Caki2 (cell line): ENCODE measurements at places on chromosomes 13 and 19. TPM values are rescaled to one million over a fixed set of nuclear protein-coding genes. Genes with fewer than 3 reads are reported as not detected.

The STOML3 gene
- not detected in 2 replicates for total RNA-seq

The IPO5 gene
- 48.2 and 72.6 TPM in 2 replicates for total RNA-seq

DNA sequence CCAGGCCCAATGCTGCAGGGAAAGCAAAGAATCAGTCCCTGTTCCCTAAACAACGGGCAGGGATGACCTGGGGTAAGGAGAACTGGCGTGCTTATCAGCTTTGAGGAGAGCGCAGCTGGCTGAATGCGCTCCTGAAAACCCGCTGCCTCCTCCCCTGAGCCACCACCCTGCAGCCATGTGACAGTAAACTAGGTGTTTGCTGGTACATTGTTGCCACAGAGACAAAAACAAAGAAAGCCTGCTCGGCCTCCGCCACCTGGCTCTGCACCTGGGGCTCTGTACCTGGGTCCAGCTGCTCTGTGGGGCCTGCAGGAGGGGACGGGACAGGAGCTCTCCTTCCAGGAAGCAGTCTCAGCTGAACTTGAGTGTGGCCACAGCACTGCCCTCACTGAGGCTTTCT lies 21.8 kb downstream of the MCF2L start:
- no peak for DNase-seq

DNA sequence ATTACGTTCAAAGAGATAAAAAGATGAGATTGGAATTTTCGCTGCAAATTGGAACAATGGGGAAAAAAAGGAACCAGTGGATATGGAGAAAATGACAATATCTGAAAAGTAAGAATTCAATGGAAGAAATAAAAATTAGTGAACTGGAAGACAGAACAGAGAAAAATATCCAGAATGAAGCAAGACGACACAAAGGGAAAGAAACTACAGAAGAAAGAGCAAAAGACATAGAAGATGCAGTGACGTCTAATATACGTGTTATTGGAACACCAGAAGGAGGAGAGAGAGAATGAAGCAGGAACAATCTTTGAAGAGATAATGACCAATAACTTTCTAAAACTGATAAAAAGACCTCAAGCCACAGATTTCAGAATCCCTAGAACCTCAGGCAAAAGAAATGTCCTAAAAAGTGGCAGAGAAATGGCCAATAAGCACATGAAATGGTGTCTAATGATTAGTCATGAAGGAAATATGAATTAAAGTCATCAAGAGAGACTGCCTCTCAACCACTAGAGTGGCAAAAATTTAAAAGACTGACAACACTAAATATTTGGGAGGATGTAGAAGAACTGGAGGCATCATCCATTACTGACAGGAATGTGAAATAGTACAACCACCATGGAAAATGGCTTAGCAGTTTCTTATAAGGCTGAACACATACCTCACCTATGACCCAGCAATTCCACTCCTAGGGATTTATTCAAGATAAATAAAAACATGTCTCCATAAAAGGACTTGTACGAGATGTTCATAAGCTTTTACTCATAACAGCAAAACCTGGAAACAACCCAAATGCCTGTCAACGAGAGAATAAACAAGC lies 56.5 kb downstream of the GADD45B start:
- DNase-seq = peak; percentile 38

The MRPL4 gene
- total RNA-seq = 64.6 and 65.2 TPM in 2 replicates

DNA sequence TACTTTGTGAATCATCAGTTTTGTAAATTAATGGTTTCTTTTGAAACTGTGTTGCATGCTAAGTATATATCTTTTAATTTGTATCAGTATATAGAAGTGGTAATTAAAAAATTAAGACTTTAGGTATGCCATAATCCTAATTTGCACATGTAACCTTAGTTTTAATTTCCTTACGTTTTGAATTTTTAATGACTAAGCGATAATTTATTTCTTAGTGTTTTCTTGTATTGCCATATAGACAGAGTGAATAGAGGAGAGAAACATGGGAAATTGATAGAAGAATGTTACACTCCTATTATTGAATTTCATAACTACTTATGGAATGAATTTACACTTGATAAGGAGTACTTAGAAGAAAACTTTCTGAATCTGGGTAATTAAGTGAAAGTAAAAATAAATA lies 29.5 kb downstream of the LPAR6 start:
- no peak for DNase-seq

The YJEFN3 gene
- total RNA-seq = 0.61 and 2.5 TPM in 2 replicates

The ATG4D gene
- total RNA-seq = 17.8 and 38.4 TPM in 2 replicates

DNA sequence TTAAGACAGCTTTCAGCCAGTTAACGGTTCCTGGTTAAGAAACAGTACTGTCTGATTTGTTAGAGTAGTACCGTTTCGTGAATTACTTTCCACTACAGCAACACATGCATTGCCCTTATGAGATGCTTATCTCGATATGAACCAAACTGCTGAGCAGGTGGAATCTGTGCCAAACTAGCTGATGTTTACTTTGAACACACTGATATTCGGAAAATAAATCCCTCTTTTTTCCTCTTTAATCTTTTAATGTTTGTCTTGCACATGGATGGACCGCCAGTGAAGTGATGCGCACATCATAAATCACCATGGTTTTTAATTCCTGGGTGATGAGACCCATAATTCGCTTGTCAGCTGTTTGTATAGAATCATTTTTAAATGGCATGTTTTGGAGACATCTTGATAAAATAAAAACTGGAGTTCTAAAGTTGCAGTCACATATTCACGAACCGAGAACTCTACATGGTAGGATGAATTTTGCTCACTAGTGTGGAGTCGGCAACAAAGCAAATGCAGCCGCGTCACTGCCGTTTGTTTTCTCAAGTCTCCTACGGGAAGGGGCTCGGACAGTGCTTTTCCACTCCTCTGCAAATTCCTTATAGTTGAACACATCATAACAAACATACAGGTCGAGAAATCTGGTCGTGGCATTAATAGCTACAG lies 1.1 kb downstream of the GJA3 start:
- DNase-seq = peak; percentile 38

GRCh38 chr13:80251403-80251802 lies 89.5 kb downstream of the SPRY2 start:
- peak; percentile 18 for DNase-seq

GRCh38 chr13:35472323-35472881 lies 4.1 kb downstream of the MAB21L1 start:
- no peak for DNase-seq

GRCh38 chr19:15265214-15265849 lies 33.1 kb upstream of the EPHX3 start:
- no peak for DNase-seq

- DNase-seq = peak; percentile 33
Observed at GRCh38 chr19:40033989-40034560, 22.0 kb downstream of the ZNF780B start.

The PRSS57 gene
- total RNA-seq = 2.0 TPM in 1 of 2 replicates, not detected in the other

The BCL3 gene
- 0.95 and 4.2 TPM in 2 replicates for total RNA-seq

The GPR18 gene
- total RNA-seq = not detected in 2 replicates

- no peak for DNase-seq
Observed at GRCh38 chr13:25783076-25783475, 268.7 kb downstream of the SHISA2 start.

- no peak for DNase-seq
Observed at GRCh38 chr13:114259374-114259773, 22.0 kb upstream of the UPF3A start.

The GNG7 gene
- total RNA-seq = 0.38 and 0.47 TPM in 2 replicates

DNA sequence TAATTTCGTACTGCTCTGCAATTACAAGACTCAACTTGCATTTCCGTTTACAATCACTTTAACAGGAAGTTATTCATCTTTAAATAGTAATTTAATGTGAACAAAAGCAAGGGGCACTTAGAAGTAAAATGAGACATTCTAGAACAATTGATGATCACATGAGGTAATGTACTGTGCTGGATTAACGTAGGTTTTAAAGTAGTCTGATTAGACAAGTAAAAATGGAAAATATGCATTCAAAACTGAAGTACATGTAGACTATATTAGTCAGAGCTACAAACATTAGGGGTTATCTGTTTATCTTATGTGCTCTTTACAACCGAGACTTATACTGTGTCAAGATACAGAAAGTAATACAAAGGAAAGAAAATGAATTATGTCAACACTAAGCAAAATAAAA lies 1528.0 kb downstream of the SLITRK5 start:
- no peak for DNase-seq

DNA sequence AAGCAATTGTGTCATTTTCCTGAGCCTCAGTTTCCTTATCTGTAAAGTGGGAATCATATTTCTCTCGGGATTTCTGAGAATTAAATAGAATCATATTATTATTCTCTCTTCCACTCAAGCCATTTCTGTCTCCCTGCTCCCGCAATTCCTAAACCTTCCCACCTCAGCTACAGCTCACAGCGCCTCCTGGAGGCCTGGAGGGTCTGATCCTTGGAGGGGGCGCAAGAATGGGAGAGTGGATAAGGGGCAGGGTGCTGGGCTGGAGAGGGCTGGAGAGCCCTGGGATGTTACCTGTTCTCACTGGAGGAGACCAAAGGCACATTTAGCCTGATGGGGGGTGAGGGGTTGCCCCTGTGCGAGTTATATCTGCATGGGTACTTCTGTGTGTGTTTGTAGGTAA lies 31.1 kb upstream of the CYP2S1 start:
- no peak for DNase-seq

DNA sequence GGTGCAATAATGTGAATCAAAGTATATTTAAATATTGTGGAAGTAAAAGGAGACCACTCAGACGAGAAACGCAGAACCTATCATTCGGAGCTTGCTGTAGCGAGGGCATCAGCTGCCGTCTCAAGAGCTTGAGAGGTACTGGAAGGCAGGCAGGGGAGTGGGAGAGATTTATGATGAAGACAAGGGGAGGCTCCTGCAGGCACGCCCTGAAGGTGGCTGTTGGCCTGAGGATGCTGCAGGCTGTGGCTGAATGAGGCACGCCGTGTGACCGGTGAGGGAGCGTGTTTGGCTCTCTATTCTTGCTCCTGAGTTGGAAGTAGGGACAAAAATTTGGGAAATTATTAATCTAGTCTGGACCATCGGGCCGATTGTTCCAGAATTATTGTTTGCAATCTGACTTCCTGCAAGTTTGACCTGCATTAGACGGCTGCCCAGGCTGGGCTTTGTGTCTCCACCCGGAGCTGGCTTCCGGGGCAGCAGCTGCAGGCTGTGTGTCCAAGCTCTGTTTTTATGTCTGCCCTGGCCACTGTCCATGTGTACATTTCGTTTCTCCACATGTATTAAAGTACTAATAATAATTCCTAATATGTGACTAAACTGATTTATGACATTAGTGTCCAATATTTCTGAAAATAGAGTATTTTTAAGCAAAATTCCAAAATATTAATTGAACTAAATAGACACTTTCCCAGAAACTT lies 91.1 kb upstream of the ANKRD10 start:
- no peak for DNase-seq

DNA sequence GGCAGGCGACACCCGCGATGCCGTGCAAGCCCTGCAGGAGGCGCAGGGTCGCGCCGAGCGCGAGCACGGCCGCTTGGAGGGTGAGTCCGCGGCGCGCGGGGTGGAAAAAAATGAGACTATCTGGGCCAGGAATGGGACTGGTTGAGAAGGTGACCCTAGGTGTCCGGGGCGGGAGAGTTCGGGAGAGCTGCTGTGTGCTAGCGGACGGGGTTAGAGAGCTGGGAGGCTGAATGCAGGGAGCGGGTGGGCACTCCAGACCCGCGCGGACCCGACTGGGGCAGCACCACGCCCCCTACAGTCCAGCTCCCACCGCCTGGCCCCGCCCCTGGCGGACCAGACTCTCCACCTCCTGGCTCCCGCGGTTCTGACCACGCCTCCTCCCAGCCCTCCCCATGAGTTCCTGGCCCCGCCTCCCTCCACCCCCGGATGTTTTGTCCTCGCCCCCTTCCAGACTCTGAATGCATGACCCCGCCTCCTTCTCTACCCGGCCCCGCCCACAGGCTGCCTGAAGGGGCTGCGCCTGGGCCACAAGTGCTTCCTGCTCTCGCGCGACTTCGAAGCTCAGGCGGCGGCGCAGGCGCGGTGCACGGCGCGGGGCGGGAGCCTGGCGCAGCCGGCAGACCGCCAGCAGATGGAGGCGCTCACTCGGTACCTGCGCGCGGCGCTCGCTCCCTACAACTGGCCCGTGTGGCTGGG lies 1.5 kb downstream of the CLEC11A start:
- peak; percentile 96 for DNase-seq

DNA sequence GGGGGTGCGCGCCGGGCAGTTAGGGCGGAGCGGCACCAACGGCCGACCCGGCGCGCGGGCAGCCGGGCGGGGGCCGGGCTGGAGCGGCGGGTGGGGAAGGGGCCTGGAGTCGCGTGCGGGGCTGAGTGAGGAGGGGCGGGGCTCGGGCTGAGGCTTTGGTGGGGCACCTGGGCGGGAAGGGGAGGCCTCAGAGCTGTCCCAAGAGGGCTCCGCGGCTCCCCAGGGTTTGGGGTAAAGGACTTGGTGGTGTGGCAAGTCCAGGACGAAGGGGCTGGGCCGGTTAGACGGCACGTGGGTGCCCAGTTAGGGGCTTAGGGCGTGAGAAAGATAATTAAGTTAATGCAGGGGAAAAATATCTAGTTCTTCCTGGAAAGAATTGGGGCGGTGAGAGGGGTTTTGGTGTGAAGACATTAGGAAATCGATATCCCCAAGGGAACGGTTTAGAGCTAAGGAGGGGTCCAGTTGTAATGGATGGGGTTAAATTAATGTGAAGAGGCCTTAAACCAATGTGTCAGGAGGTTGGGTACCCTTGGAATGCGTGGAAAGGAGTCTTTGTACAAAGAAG lies 496 bp downstream of the ZNF574 start:
- DNase-seq = no peak

GRCh38 chr19:18514800-18515682 lies 6.8 kb downstream of the ELL start:
- DNase-seq = peak; percentile 39

The MTUS2 gene
- not detected in 2 replicates for total RNA-seq

DNA sequence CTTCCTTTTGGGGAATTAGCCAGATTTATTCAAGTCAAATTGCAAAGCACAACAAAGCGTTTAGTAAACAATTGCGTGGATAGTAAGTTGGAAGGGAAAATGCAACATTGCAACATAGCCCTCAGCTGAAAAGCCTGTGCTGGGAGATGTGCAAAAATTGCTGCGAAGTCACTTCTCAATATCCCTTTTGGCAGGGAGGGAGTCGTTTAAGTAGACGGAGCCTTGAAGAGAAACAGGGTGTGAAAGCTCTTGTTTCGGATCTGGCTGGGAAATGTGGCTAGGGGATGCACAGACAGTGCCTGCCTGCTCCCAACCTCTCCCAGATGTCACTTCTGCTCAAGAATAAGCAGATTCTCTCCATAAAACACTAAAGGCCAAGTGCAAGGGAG lies 56.8 kb downstream of the SLC7A1 start:
- no peak for DNase-seq

DNA sequence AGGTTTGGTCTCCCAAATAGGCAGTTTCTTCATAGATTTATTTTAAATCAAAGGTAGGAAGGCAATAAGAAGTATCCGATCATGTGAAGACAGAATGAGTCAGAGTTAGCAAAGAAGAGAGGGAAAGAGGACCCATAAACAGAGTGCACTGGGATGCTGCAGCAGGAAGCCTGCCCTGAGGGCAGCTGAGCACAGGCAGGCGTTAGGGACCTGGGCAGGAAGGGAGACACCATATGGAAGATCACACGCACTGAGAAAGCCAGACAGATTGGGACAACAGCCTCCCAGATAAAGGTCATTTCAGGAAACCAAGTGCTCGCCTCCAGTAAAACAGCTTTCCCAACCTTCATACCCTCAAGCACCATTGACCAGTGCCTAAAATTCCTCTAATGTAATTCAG lies 598.0 kb downstream of the EFNB2 start:
- no peak for DNase-seq
